ENCODE measurements at places on chromosomes 2 and 18. TPM values are rescaled to one million over a fixed set of nuclear protein-coding genes. Genes with fewer than 3 reads are reported as not detected.

Gene IL37
- not detected for total RNA-seq

Gene DUSP19
- total RNA-seq: 4.0 TPM

Gene COL5A2
- 0.39 TPM for total RNA-seq

- no peak for DNase-seq
These were observed 98.5 kb downstream of the TACR1 start for GRCh38 chr2:75100801-75101151.

- DNase-seq: no peak
These were observed 223.3 kb downstream of the FBXO15 start for GRCh38 chr18:73924307-73924706.

- no peak for DNase-seq
These were observed 7.6 kb upstream of the PRSS56 start for GRCh38 chr2:232512602-232513001.

- no peak for DNase-seq
These were observed 316.5 kb downstream of the IRS1 start for GRCh38 chr2:226483143-226483542.

- no peak for DNase-seq
These were observed 1215.2 kb upstream of the TMEFF2 start for GRCh38 chr2:193409951-193410350.

DNA sequence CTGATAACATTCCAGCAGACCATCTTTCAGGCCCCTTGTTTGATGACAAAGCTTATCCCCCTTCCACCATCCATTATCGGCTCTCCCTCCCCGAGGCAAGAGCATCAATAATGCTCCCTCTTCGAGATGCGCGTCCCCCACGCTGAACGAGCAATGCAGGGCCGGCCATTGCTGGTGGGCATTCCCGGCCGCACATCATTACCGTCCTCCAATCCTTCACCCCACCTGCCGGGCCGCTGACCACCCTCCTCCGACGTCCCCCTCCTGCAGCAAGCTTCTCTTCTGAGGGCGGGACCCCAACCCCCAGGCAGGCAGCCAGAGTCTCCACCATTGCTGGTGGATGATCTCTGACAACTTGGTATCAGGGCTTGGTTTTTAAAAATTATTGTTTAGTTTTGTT is 208.6 kb downstream of the SMAD2 start:
- DNase-seq: no peak

Gene C2orf15
- total RNA-seq: 2.1 TPM

- DNase-seq: no peak
These were observed 592 bp upstream of the MARS2 start for GRCh38 chr2:197704434-197705120.

GRCh38 chr2:30732876-30733275 is 74.4 kb downstream of the CAPN13 start:
- no peak for DNase-seq

DNA sequence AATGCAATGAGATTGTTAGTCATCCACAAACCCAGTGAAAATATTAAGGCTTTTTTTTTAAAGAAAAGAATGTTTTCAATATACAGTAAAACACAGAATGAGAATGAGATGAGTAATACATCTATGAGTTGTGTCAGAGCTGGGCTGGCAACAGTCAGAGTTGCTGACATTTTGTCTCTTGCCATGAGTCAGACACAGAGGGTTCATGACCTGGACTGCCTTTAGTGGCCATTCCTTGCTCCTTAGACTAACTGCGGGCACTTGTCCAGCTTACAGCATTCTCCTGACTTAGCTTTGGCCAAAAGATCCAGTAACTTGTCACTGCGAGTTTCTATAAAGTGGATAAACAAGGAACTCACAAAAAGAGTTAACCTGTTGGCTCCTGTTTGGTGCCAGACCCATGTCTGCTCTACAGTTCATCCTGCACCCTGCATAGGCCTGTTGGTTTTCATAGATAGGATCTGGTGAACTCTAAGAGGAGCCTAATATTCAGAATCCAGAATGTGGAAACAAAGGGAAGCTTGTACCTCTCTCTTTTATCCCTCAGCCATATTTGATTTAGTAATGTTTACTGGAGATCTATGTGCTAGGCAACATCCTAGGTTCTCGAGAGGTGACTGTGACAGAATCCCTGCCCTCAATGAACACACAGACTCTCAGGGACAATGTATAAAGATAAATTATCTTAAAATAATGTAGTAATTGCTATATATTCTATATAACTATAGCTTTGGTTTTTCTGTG is 391.5 kb upstream of the VWC2L start:
- DNase-seq: no peak

DNA sequence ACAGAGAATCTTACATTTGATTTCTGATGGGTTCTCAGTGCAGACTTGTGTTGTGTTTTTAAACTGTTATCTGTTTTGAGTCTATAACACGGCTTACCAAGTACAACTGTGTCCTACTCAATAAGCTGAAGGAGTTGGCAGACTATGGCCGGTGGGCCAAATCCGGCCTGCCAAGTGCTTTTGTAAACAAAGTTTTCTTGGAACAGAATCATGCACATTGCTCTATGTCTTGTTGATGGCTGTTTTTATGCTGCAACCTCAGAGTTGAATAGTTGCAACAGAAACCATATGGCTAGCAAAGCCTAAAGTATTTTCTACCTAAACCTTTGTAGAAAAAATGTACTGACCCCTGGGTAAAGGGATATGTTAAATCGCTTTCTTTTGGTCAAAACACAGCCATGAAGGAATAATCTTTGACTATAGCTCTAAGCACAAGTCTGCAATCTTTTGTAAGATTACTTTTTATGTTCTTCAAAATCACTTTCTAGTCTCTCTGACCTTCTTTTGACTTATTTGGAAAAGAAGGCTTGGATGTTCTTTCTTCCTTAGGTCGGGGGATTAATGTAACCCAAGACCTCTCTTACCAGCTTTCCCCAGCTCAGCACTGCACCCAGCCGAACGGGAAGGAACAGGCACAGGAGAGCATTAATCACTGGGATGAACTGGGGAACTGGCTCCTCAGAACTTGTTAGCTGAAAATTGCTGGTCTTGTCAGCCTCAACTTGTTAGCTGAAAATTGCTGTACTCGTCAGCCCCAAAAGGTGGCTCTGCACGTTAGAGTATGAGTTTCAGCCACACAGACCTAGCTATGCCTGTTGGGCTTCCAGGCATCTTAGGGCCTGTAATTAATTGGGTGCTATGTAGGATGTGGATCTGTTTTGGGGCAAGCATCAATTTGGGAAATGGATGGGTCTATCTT is 75.4 kb downstream of the CD8B2 start:
- no peak for DNase-seq

DNA sequence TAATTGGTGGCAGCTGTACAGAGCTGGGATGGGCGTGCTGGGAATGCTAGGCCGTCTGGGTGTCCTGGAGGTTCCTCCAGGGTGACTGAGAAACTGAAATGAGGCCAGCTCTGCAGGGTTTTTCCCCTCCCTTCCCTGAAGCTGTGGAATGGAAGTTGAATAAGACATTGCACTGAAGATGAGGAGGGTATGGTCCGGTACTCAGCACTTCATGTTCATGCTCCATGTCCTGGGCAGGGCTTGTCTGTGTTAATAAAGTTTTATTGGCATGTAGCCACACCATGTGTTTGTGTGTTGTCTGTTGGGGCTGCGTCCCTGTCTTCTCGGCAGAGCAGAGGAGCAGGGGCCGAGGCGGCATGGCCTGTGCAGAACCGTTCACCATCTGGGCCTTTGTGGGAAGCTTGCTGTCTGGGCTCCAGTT is 154.0 kb downstream of the LDLRAD4 start:
- DNase-seq: no peak

Gene GPR45
- not detected for total RNA-seq

DNA sequence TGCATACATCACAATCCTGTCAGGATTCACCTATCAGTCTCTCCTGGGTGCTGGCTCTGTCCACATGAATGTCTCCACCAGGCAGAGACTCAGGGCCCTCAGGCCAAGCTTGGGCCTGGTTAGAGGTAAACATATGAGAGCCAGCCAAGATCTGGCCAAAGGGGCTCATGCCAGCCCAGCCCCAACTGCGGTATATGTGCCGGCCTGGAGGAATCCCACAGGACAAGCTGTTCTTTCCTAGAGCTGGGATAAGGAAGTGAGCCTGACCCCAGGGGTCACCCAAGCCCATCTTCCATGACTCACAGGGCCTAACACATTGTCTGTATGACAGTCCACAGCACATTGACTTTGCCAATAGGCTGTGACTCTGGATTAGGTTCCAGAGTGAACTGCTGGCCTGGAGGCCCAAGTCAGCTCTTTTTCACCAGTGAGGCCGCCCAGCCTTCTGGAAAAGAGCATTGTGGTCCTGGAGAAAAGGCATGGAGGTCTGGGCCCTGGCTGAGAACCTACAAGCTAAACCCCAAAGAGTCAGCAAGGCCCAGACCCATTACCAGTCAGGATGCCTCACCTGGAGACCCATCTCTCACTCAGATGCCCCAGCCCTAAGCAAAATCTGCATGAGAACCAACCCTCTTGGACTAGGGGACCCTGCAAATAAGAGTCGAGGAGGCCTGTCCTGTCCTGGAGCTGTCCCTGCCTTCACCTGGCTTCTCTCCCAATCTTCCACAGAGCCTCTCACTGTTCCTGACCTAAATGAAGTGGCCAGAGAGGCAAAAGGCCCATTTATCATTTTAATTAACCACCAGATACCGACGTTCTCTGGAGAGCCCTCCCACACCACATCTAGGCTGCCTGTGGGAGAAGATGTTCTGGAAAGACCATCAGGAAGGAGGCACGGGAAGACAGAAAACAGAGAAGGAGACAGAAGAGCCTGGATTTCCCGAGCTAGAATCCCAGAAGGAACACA is 120.9 kb upstream of the PKDCC start:
- DNase-seq: no peak

Gene DGKD
- total RNA-seq: 271 TPM

GRCh38 chr18:79108549-79109215 is 39.5 kb downstream of the ATP9B start:
- no peak for DNase-seq

Gene SATB2
- total RNA-seq: 26.7 TPM

DNA sequence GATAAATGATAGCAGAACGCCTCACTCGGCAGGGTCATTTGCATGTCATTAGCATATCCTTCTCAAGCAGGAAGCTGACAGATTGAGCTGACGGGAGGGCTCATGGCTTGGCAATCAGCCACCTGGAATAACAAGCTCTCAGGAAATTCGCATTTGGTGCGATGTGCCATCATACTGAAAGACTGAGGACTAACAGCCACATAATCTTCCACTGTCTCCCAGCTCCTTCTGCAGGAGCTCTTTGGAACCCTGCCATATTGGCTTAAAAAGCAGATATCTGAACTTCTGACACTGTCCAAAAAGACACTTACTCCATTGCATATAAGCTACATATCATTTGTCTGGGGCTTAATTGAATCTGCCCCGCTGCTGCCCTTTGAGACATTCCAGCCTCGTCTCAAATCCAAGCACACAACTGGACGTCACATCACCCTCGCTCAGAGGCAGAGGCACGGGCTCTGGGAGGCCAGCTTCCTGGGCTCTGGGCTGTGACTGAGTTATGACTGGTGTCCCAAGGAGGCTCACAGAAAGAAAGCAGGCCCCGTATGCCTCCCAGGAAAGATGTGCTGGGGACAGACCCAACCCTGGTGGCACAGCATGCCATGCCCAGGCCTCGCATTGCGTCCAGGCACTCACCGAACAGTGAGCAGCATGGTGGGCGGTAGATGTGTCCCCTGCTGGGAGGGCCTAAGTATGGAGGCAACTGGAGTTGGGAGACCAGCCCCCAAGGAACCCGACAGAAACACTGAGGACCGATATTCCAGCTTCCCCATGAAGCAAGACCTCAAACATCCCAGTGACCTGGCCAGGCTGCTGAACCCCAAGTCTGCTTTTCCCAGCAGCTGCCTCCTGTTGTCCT is 228.0 kb downstream of the ATAD2B start:
- no peak for DNase-seq

- no peak for DNase-seq
These were observed 7.4 kb upstream of the MAT2A start for GRCh38 chr2:85531589-85531988.

Gene PAX8
- total RNA-seq: 3.6 TPM

DNA sequence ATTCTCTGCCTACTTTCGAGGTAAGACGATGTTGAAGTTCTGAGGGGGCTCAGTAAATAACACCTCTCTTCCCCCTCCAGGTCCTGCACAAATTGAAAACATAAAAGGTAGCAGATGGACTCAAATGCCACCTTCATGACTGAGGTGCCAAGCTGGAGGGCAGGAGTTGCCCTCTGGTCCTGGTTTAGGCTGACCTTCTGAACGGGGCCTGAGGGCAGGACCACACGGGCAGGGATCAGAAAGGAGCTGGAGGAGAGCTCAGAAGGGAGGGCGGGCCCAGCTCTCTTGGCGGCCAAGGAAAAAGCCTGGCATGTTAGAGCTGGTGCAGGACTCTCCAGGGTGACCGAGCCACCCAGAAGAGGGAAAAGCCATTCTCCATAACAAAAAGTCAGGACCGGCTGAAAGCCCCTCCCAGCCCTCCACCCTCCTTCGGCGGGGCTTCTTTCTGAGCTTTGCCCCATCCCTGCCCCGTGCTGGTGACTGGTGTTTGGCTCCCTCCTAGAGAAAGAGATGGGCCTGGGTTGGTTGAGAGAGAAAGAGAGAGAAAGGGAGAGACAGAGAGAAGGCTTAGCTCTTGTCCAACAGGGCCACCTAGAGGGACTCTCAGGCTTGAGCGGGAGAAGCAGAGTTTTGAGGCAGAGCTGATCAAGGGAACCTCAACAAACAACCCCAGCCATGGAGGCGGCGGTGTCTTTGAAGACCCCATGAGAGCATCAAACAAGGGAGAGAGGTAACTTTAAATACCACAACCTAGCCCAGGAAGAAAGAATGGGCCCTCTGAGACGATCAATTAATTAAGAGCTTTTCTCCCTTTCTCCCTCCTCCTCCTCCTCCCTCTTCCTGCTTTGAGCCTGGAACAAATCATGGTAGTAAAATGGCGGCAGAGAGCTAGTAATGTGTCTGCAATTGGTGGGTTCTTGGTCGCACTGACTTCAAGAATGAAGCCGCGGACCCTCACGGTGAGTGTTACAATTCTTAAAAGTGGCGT is 50.8 kb downstream of the WIPF1 start:
- DNase-seq: peak; percentile 57

- DNase-seq: no peak
These were observed 230.4 kb downstream of the SP3 start for GRCh38 chr2:173734797-173735196.

Gene STPG4
- total RNA-seq: 0.72 TPM

Gene RAX
- not detected for total RNA-seq

Gene CCL20
- not detected for total RNA-seq

Gene MARCHF4
- not detected for total RNA-seq

GRCh38 chr2:120265006-120265405 is 12.4 kb downstream of the RALB start:
- DNase-seq: no peak

Gene ZNF521
- total RNA-seq: 4.0 TPM

DNA sequence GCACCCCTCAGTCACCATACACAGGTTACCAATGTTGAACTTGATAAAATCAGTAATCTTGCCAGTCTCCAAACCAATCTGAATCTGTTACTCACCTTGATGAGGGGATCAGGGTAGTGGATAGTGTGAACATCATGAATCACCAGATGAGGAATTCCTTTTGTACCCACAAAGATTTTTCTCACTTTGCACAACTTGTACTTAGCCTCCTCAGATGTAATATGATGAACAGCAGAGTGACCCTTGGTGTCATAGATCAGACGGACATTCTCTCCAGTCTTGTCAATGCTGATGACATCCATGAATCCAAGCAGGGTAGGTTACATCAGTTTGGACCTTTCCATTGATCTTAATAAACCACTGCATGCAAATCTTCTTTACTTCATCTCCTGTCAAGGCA is 54.7 kb downstream of the MDH1 start:
- DNase-seq: no peak

All from OCI-LY7 (cell line).